ENCODE measurements at places on chromosomes 5 and 9. TPM values are rescaled to one million over a fixed set of nuclear protein-coding genes. Genes with fewer than 3 reads are reported as not detected.

- DNase-seq: no peak
Observed at GRCh38 chr9:109017061-109017460, 3.8 kb upstream of the CTNNAL1 start.

DNA sequence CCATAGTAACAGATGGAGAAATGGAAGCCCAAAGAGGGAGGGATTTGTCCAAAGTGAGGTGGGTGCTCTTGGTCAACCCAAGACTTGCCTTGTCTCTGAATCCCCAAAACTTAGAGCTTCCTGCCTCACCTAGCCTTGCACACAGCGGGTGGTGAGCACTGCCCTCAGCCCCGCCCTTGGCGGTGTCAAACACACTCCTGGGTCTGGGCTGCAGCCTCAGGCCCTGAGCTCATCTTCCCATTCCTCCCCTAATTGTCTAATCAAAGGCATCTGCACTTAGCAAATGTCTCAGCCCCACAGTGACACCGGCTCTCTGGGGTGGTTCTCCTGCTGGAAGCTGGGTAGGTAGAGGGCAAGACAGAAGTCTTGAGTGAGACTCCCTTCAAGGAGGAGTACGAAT, 20.9 kb downstream of the FABP6 start:
- no peak for DNase-seq

DNA sequence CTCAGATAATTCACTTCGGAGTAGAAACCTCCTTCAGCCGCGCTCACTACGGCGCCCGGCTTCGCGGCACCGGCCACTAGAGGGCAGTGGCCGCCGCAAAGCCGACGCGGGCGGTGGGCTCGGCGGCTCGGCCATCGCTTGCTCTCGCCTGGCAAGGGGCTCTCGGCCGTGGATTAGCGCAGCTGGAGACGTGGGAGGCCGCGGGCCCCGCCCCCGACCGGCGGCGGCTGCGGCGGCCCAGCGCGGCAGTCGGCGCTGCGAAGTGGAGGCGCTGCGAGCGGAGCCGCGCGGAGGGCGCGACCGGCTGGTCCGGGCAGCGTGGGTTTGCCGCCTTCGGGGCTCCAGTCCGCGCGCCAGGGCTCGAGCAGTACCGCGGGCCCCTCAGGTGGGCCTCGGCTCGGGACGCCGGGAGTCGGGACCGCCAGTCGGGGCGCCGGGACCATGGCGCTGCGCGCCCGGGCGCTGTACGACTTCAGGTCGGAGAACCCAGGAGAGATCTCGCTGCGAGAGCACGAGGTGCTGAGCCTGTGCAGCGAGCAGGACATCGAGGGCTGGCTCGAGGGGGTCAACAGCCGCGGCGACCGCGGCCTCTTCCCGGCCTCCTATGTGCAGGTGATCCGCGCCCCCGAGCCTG, at the start of gene SNX18:
TSS of gene SNX18 (plus strand) at position 248 of the 634 bp plus-strand sequence. CDS start at position 442, 194 bp downstream.
- DNase-seq: peak; percentile 95

The ADRA1B gene
- total RNA-seq: 2.9 TPM

The FOXD4L3 gene
- 0.13 TPM for total RNA-seq

The IL31RA gene
- not detected for total RNA-seq

GRCh38 chr9:131943351-131943841, 136.3 kb downstream of the MED27 start:
- DNase-seq: no peak

The ZBTB6 gene
- 7.3 TPM for total RNA-seq

The RUFY1 gene
- 22.9 TPM for total RNA-seq

- no peak for DNase-seq
Observed at GRCh38 chr9:103798620-103799019, 295.5 kb upstream of the SMC2 start.

DNA sequence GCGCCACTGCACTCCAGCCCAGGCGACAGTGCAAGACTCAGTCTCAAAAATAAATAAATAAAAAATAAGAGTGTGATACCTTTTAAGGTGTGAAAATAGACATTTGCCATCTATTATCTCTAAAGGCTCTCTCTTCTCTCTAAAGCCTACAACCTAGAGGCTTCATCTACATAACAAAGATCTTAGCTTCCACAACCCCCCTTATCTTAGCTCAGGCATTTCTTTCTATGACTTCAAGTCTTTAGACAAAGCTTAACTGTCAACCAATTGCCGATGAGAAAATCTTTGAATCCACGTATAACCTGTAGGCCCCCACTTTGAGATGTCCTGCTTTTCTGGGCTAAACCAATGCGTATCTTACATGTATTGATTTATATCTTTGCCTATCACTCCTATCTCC, 64.9 kb upstream of the ADAMTS19 start:
- no peak for DNase-seq

DNA sequence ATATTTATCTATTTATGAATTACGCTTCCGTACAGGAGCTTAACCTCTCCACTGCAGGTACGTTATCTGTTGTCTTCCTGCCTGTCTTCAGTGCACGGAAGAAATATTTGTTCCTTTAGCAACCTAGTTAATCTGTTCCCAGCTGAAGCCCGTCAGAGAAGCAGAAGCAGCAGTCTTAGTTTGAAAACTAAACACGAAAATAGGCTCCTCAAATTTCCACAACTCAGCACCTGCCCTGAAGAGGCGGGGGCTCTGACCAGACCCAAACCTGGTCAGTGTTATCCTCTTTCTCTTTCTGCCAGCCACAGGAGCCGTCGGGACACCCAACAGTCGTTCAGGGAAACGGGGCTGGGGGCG, 462 bp downstream of the NUDCD2 start:
- DNase-seq: no peak

The PCDHA9 gene
- 0.05 TPM for total RNA-seq

- DNase-seq: no peak
Observed at GRCh38 chr9:135811801-135812200, 95.5 kb downstream of the CAMSAP1 start.

The CNTFR gene
- 45.3 TPM for total RNA-seq

- DNase-seq: no peak
Observed at GRCh38 chr9:105191508-105192121, 52.8 kb upstream of the SLC44A1 start.

DNA sequence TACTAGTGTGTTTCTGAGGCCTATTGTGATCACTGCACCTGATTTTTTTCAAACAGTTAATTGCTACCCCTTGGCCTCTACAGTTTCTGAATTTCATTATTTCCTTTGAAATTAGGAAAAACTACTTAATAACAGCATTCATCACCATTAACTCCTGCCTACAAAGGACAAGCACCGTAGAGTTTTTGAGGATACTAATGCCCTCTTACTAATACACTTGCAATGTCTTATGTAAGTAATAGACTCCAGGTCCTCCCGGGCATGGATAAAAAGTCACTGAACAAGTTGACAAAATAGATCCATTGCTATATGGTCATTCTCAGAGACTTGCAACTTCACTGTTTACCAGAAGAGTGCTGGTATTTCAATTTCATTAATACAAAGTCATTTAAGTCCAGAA, 1172.5 kb downstream of the CDH12 start:
- no peak for DNase-seq

- no peak for DNase-seq
Observed at GRCh38 chr5:98433022-98433421, 340.4 kb upstream of the RGMB start.

GRCh38 chr9:19527663-19528062, 118.9 kb downstream of the ACER2 start:
- no peak for DNase-seq

DNA sequence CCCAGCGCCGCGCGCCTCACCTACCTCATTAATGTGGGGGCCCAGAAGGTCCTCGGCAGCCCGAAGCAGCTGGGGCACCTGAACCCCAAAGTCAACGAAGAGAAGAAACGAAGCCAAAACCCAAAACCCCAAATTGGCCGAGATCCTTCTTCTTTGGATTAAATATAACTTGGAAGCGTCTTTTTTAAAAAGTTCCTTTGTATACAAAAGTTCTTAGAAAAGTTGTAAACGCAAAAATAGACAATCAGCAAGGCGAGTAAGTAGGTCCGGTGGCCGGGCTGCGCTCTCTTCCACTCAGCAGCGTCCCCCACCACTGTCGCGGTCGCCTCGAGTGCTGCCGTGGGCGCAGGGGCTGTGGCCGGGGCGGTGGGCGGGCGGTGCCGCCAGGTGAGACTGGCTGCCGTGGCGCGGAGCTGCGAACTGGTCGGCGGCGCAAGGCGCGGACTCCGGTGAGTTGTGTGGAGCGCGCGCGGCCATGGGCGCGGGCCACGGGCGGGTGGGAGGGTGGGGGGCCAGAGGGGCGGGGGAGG, 360 bp downstream of the KLF4 start:
- DNase-seq: no peak

The SEMA5A gene
- 19.7 TPM for total RNA-seq

All from left cardiac atrium (tissue), 4 donors.